ENCODE measurements at places on chromosomes 5 and 9. TPM values are rescaled to one million over a fixed set of nuclear protein-coding genes. Genes with fewer than 3 reads are reported as not detected.
A peak's percentile ranks its signal among the peaks of the same experiment; 100 is the strongest.

The PSAT1 gene
- total RNA-seq = 238 TPM

The AKNA gene
- total RNA-seq = 2.3 TPM

The C9orf50 gene
- total RNA-seq = not detected

The QRFP gene
- not detected for total RNA-seq

The ALG2 gene
- 56.6 TPM for total RNA-seq

The SCGB3A1 gene
- not detected for total RNA-seq

The DRD1 gene
- 0.25 TPM for total RNA-seq

The TMEM252 gene
- not detected for total RNA-seq

- DNase-seq = peak; percentile 58
Observed at GRCh38 chr5:56415356-56415765, 182.2 kb upstream of the ANKRD55 start.

DNA sequence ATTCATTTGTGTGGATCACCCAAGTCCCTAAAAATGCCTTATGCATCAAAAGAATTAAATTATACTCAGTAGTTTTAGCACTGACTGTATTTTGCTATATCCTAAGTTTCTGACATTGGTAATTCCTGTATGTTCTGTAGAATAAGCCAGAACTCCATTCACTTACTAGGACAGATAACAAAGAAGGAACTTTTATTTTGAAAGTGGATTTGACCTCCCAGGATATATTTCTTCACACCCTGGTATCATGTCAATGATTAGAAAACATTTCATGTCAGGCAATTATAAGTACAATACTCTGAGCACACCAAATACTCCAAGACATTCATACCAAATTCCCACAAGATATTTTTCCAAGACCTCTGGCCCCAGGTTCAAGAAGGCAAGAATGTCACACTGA lies 28.7 kb upstream of the MYOT start:
- no peak for DNase-seq

DNA sequence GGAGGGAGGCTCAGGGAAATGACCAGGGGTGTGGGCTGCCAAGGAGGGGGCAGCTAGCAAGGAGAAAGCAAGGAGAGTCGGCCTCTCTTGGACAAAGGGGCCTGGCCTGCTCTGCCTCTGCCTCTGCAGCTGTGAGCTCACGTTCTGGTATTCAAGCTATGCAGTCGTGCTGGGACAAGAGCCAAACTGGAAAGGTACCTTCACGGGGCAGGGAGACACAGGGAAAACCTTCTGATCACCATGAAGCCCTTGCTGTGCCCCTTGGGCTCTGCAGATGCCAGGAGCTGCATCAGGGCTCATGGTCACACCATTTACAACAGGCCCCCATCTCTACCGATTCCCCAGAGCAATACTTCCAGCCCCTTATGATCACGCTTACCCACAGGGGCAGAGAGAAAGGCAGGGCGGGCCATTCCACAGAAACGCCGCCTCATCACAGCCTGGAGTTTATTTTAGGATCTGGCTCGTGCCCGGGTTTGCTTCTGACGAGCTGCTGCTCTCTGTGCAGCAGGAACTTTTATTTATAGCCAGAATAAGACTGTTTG lies 63.2 kb downstream of the PRRT1B start:
- DNase-seq = peak; percentile 87

GRCh38 chr5:144275329-144275728 lies 104.7 kb downstream of the KCTD16 start:
- no peak for DNase-seq

GRCh38 chr9:112487008-112487798 lies 576 bp downstream of the KIAA1958 start:
- DNase-seq = peak; percentile 24

DNA sequence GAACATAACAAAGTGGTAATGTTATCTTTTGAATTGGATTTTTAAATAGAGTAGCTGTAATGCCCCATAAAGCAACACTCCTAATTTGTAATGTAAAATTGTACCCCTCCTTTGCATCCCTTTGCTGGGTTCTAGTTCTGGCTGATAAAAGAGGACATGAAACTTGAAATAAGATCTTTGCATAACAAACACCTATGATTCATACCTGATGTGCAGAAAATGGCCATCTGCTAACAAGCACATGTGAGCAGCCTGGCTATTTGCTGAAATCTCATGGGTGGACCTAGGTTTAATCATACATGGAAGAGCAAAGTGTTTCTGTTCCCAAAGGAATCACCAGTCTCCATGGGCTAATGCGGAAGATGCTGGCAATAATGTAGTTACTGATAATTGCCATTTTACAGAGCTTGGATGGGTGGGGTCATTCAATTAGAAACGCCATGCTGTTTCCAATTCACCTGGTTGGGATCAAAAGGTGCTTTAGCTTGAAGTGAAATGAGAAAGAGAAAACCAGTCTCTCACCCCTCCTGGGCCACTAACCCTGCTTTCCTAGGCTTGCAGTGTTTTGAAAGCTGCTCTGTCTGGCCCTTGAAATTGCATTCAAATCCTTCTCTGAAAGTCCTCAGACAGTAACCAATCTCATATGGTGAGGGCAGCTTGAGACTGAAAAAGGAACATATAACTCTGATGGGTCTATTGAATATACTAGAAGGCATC lies 585.1 kb downstream of the TLE4 start:
- no peak for DNase-seq

GRCh38 chr5:169828385-169828784 lies 151.9 kb downstream of the INSYN2B start:
- DNase-seq = no peak

GRCh38 chr5:54671111-54671531 lies 153.6 kb downstream of the SNX18 start:
- DNase-seq = no peak

DNA sequence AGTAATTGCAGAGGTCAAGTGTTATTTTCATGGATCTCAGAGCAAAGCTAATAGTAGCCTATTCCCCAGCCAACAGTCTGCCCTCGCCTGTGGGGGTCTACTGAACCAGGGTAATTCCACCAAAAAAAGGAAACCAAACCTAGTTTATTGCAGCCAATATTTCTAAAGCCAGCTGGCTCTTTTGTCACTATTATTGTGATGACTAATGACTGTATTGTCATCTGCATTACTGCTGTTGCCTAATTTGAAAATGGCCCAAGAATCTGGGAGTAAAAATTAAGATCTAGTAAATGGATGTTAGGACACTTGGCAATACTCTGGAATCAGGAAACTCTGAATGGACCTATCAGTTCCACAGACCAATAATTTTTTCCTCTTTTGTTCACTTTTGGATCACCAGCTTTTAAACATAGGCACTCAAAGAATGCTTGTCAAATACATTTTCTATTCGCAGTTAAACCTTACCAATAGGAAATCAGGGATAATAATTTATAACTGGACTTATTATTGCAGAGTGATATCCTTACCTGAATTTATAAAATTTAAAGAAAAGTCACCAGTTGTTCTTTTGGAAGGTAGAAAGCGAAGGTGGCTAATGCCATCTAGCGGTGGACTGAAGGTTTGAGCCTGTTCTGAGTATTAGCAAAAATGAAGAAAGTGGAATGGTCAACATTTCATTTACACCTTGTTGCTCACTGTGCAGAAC lies 69.2 kb downstream of the SYK start:
- DNase-seq = peak; percentile 28

GRCh38 chr5:173679909-173680630 lies 63.6 kb upstream of the BOD1 start:
- no peak for DNase-seq
